ENCODE measurements at places on chromosomes 3 and 15.
A peak's percentile ranks its signal among the peaks of the same experiment; 100 is the strongest.

DNA sequence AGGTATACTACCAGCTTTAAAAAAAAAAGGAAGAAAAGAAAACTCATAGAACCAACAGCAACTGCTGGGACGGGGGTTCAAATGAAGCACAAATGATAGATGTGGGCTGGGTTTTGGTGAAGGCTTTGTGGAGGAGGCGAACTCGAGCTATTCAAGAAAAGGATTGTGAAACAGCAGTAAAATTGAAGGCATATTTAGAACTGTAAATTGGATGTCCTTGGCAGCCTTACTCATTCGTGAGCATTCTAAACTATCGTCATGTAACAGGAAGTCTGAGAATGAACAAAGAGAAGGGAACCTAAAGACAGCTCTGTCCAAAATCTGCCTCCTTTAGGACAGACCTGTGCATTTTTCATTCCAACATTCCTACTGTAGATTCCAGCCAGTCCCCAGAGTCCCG, 97.8 kb downstream of the LARS2 start:
- DNase-seq, result no peak

DNA sequence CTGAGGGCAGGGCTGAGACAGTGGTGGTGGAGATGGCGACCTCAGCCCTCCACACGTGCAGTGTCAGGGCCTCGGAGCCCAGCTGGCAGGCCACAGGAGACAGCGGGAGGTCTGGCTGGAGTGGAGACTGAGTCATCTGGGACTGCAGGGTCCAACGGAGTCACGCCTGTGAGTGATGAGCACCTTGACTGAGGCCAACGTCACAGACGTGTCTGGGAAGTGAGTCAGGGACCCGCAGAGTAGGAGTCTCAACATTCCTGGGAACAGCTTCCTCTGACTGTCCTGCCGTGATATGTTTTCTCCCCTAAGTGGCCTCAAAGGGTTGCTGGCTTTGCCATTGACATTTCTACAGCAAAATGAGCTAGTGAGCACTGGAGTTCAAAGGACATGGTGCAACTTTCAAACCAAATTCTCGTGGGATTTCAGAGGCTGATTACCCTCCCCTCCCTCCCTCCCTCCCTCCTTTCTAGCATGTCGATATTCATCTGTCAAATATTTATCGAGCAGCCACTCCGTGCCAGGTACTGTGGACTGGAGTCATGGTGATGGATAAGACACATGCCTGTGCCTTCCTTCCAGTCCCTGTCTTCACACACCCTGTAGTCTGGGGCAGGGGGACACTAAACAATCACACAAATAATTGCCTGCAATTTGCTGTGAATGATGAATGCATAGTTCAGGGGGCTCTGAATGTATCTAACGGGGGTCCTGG, 53.3 kb upstream of the AMOTL2 start:
- no peak for DNase-seq

DNA sequence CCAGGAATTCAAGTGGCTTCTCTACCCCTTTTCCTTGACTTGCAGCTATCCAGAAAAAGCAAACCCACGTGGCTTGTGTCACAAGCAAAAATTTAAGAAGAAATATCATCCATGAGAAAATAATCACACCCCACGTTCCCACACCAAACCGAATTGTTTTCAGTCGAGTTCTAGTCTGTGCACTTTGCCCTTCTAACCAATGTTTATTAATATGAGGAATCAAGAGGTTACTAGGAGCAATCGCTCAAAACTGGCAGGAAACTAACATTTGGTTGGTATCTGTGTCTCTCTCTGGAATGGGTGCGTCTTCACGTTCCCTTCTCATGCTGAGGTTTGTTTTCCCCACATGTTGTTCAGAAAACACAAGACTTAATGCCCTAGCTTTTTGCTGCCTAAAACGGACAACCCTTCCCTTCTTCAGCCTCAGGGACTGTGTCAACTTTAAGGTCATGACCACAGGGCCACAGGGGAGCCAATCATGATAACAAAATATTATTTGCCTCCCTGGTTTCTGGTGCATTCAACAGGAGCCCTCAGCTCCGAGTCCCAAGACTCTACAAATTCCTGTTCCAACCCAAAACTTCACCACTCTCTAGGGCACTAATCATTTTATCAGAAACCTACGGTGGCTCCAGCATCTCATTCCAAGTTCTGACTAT, 41.4 kb upstream of the LMCD1 start:
- no peak for DNase-seq

DNA sequence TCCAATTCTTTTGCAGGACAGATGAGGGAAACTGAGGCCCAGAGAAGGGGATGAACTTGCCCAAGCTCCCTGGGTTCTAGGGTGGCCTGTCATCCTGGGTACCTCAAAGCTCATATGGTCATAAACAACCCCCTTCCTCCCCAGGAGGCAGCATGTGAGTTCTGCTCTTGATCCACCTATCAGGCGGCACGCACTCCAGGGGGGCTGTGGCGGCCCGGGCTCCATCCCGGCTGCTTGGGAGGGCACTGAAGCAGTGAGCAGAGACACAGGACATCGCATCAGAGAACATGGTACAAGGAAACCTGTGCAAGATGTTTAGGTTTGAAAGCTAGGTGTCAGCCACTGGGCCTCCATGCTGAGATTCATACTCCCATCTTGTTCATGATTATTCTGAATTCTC, 34.2 kb downstream of the CPN2 start:
- DNase-seq, result no peak

GRCh38 chr15:84911879-84912660, 27.6 kb downstream of the SLC28A1 start:
- peak; percentile 32 for DNase-seq

DNA sequence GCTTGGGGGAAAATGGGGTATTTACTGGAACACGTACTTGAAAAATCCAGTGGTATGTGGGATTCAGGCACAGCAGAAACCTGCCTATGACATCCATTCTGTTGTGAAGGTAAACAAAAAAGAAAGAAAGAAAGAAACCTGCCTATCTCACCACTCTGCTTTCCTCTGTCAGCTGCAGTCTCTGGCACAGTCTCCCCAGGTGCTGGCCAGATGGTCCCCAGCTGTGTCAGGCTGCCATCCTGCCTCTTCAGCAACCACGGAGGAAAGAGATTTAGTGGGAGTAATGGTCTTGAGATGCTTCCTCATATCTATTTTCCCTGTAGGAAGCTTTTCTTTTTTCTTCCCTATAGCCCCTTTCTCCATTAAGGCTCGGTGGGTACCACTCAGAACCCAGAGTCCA, 2.5 kb upstream of the PXYLP1 start:
- DNase-seq, result no peak

DNA sequence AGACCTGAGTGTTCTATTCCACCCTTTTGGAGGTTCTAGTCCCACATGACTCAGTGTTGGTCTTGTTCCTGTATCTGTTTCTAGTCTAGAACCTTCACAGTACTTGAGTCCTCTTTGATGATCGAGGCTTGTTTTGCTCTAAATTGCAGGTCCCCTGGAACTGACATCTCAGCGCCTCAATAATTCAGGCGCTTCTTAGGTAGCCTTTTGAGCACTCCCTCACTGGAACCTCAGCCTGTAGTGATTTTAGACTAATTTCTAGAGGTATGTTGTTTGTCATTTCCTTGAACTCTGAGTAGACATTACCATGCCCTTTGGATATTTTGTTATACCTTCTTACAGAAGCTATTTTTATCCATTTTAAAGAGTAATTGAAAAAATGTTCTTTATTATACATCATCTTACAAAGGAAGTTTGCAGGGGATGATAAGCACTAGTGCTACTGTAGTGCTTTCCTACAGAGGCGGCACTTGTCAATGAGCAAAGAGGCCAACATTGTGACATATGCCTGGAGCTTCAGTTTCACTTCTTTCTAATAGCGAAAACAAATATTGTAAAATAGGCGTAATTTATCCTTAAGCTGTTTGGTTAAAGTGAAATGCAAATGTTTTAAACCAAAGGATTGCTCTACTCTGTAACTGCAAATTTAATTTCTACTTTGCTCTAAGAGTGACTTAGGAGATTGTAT, 75.7 kb downstream of the EFL1 start:
- no peak for DNase-seq

DNA sequence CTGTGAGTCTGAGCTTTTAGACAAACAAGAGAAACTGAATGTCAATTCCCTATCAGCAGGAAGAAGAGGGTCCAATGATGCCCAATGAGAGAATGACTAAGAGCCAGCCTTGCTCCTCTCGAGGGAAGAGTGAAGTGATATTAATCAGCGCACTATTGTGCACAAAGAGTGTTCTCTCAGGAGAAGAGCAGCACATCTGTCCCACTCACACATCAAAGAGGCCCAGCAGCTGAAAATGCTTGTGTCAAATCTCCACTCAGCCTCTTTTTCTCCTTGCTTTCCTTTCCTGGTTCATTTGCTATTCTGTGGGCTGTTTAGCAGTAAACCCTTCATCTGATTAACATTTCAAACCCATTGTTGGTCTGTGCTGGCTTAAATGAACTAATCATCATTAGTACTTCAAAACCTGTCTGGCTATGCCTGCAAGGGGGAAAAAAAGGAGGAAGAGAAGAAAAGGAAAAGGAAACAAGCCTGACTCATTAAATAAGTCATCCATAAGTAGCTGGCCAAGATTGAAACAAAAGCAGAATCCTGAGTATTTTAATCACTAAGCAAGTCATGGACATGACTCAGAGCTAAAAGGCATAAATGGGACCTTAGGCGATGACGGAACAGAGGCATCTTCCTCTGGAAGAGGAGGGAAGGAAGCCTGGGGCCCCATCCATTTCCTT, 912.7 kb downstream of the TUSC7 start:
- DNase-seq, result no peak

GRCh38 chr3:145767909-145768308, 393.1 kb downstream of the PLOD2 start:
- DNase-seq, result no peak

- DNase-seq, result no peak
Observed at GRCh38 chr3:35744419-35744818, 105.1 kb downstream of the ARPP21 start.

GRCh38 chr15:69009341-69009740, 5.2 kb upstream of the NOX5 start:
- no peak for DNase-seq

GRCh38 chr15:62107571-62108121, 40.9 kb downstream of the C2CD4A start:
- DNase-seq, result no peak

DNA sequence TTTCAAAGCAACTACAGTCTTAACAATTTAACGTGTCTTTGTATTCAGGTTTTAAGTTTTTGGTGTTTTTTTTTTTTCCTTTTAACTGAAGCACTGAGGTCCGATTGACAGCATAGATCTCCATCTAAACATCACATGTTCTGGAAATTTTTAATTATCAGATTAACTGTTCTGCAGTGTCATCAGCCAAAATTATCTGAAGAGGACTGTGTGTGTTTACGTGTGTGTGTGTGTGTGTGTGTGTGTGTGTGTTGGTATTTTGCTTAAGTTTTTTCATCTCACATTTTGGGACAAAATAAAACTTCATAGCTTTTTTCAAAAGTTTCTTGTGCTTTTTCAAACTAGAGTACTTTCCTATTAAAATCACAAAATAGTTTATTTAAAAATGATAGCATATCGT, 1.8 kb downstream of the PIK3CA start:
- DNase-seq, result no peak

- DNase-seq, result no peak
Observed at GRCh38 chr3:54877730-54878129, 50.1 kb downstream of the LRTM1 start.

DNA sequence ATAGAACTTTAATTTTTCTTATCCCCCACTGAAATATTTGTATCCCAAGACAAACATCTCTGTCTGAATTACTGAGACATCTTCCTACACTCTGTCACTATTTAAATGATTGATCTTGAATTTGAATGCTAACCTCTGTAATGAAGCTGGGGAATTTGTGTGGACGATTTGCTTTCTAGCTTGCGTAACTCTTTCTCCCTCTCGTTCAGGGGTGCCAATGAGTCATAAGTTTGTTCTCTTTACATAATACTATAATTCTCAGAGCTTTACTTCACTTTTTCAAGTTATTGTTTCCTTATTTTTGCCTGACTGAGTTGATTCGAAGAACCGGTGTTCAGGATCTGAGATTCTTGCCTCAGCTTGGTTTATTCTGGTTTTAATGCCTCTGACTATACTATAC, 783.3 kb upstream of the CADM2 start:
- DNase-seq, result no peak

- peak; percentile 19 for DNase-seq
Observed at GRCh38 chr3:57852896-57853295, 96.8 kb downstream of the SLMAP start.

DNA sequence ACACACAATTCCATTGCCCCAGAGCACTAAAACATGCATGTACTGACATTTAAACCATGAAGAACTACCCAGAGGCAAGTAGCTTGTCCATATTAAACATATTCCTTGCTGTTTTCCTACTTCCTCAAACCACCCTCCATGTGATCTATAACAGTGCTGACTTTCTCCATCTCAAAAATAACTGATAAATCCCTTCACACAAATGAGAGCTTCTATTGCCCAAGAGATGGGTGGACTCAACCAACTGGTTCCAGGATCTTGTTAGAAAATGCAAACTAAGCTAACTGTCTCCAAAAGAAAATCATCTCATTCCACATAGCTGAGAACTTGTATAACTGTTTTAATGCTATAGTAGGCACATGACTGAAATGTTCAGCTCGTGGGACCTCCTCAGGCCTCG, 29.6 kb downstream of the DCLK3 start:
- no peak for DNase-seq

- no peak for DNase-seq
Observed at GRCh38 chr15:90816401-90817116, 51.8 kb upstream of the FURIN start.

- DNase-seq, result no peak
Observed at GRCh38 chr3:55044486-55044885, 116.6 kb upstream of the LRTM1 start.

- DNase-seq, result no peak
Observed at GRCh38 chr3:178206521-178206920, 329.7 kb upstream of the KCNMB2 start.

DNA sequence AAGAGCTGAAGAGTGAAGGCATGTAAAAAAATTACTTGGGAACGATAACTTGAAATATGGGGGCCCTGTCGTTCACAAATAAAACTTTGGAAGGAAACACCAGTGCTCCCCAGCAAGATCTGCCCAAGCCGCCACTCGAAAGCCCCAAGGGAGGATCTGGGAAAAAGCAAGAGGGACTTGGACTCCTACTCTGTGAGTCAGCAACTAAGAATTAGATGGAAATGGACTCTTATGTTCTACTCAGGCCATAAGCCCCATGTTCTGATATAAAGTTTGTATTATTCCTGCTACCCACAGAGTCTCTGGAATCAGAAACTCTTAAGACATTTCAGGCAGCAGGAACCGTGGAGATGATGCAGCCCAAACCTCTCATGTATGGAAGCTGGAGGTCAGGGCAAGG, 75.7 kb downstream of the ITGB5 start:
- no peak for DNase-seq

DNA sequence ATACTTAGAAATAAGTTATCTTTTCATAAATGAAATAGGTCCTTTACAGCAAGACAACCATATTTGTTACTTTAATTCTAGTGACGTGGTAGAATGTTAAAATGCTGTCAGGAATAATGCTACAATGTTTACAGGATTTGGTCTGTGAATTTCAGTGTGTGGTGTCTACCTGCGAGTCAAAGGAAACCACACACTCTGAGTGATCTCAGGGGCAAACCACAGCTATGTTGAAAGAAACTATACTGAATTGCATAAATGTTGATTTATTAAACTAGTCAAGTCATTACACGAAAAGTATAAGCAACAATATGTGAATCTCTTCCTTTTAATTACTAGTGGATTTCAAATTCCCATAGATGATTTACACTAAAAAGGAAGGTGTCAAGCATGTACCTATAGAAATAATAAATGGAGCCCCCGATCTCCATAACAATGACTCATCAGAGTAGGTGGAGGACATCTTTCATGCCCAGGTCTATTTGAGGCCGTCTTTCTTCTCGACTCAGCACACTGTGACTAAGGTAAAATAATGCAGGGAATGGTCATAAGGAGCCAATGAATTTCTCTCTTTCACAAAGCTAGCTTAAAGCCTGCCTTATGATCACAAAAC, 463.0 kb downstream of the ERC2 start:
- no peak for DNase-seq
